ENCODE measurements at places on chromosomes 16 and 17. TPM values are rescaled to one million over a fixed set of nuclear protein-coding genes. Genes with fewer than 3 reads are reported as not detected.

- no peak overlapping the region for H3K27ac ChIP-seq
- H3K4me3 ChIP-seq = no peak overlapping the region
- H3K27me3 ChIP-seq = no peaks in the 10 kb centered on the region
- DNase-seq = no peak
Observed at GRCh38 chr17:75228305-75228704, 22.8 kb downstream of the NUP85 start.

DNA sequence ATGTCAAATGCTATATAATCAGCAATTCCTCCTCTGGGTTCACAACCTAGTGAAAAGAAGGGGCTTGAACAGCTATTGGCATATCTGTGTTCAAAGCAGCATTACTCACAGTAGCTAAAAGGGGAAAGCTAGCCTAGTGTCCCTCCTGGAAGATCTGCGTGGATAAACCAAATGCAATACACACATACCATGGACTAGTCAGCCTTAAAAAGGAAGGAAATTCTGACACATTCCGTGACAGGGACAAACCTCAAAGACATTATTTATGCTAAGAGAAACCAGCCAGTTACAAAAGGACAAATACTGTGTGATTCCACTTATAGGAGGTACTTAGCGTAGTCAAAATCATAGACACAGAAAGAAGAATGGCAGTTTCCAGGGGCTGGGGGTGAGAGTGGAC is 90.1 kb downstream of the XYLT1 start:
- DNase-seq = no peak
- no peak overlapping the region for H3K27ac ChIP-seq

DNA sequence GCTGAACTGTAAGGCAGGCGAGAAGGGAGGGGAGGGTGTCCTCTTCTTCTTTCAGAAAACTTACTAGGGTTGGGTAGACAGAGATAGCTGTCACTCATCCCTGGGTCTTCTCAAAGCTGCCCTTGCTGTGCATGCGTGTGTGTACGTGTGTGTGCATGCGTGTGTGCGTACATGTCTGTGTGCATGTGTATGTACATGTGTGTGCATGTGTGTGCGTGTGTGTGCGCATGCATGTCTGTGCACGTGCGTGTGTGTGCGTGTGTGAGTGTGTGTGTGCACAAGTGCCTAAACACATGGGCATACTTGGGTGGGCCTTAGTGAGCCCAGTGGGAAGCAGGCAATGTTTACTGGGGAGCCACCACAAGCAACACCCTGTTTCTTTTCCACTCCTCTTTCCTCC is 154.8 kb upstream of the TNRC6C start:
- H3K4me1 ChIP-seq = no peaks in the 10 kb centered on the region
- no peaks in the 10 kb centered on the region for H3K36me3 ChIP-seq
- H3K4me3 ChIP-seq = no peak overlapping the region
- peaks cover 3% of the 10 kb centered on the region for H3K27me3 ChIP-seq
- no peak overlapping the region for H3K27ac ChIP-seq

DNA sequence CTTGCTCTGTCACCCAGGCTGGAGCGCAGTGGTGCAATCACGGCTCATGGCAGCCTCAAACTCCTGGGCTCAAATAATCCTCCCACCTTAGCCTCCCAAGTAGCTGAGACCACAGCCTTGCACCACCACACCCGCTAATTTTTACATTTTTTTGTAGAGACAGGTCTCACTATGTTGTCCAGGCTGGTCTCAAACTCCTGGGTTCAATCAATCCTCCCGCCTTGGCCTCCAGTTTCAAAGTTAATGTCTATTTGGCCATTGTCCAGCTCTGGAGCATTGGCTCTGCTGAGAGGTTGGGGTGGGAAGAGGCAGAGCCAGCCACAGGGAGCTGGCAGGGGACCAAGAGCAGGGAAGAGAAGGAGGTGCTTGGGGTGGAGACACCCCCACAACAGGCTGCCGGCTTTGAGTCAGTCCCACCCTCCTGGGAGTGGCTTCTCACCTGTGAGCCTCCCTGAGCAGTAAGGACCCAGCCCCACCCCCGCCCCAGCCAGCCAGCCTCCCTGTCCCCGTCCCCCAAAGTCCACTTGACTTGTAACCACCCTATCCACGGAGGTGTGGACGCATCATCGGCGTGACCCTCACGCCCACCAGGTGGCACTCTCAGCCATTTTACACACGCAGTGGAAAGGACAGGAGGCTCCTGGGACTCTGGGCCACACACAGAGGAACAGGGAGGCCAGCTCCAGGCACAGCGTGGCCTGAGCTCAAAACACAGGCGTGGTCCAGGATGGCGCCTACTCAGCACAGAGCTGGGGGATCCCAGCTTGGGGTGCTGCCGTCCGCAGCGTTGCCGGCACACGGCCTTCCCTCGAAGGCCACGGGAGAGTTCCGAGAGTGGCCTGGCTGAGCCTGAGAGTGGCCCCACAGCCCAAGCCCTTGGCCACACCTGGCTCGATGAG is 22.8 kb upstream of the PVALEF start:
- no peak overlapping the region for H3K4me3 ChIP-seq
- H3K4me1 ChIP-seq = peaks cover 3% of the 10 kb centered on the region
- peaks cover 3% of the 10 kb centered on the region for H3K36me3 ChIP-seq
- H3K27ac ChIP-seq = no peak overlapping the region
- H3K27me3 ChIP-seq = no peaks in the 10 kb centered on the region

DNA sequence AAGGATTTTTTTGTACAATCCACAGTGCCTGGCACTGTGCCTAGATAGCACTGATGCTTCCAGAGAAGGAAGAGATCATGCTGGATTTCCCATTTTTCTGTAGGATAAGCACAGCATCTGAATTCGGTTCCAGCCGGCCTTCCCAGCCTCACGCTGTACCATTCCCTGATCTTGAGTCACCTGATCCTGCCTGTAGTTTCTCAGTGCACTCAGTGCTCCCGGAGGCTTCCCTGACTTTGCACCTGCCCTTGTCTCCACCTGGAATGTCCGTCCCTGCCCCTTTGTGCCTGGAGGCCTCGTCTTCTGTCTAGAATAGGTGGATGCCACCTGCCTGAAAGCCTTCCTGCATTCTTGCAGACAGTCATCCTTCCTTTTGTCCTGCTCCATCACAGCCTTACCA is 179.9 kb downstream of the CCDC182 start:
- H3K36me3 ChIP-seq = no peaks in the 10 kb centered on the region
- no peaks in the 10 kb centered on the region for H3K27me3 ChIP-seq
- no peak overlapping the region for H3K4me3 ChIP-seq
- DNase-seq = no peak

DNA sequence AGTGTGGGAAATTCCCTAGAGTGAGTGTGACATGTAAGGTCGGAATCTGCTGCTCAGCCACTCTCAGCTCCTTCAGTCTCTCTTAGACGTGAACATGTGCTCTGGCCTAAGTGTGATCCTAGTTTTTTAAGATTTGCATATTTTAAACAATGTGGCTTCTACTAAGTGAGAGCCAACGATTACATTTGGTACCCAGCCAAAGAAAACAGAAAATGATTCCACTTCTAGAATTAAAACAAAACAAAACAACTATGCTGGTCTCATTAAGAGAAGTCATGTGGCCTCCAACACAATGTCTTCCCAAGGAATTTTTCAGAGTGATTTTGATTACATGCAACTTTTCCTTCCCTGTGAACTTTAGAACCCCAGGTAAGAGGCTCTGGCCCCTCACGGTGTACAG is 10.1 kb downstream of the TMEM238L start:
- no peaks in the 10 kb centered on the region for H3K27me3 ChIP-seq
- no peak overlapping the region for H3K27ac ChIP-seq
- no peak for DNase-seq

GRCh38 chr17:27490391-27490790 is 34.1 kb downstream of the KSR1 start:
- H3K27ac ChIP-seq = no peak overlapping the region
- no peak for DNase-seq
- no peak overlapping the region for H3K4me3 ChIP-seq
- no peaks in the 10 kb centered on the region for H3K36me3 ChIP-seq

DNA sequence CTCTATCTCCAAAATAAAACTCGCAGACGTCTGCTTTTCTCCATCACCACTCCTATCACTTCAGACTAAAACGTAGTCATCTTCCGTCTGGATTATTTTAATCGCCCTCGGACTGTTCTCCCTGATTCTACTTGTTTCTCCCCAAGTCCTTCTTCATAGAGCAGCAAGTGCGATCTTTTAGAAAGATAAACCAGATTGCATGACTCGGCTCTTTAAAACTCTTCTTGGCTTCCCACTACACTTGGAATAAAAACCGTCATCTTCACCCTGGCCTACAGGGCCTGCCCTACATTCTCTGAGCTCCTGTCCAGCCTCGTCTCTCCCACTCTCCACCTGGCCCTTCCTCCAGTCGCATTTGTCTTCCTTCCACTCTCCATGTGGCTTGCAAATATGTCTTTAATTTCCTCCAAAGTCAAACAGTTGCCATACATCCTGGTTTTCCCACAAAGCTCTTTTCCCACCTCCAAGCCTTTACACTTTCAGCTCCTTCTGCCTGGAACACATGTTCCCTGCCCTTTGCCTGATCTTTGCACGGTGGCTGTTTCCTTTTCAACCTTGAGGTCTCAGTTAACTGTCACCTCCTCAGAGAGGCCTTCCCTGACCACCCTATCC is 70.5 kb upstream of the DHX40 start:
- H3K36me3 ChIP-seq = no peaks in the 10 kb centered on the region
- no peak overlapping the region for H3K4me3 ChIP-seq
- DNase-seq = no peak
- no peak overlapping the region for H3K27ac ChIP-seq
- no peaks in the 10 kb centered on the region for H3K4me1 ChIP-seq

DNA sequence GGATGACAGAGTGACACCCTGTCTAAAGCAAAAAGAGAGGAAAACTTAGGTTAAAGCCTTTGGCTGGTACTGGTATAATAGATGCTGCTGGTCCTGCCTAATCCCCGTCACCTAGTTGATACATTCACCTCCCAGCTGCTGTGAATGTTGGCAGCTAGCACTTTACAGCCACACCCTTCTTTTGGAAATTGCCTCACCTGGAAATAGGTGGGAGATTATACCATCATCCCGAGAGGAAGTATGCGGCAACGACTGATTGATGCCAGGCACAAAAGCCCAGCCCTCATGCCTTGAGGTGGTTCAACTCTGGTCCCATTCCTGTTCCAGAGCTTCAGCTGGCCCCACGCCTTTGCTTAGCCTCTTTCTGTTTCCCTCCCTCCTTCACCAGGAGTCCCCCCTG is 53.2 kb upstream of the SIAH1 start:
- H3K4me3 ChIP-seq = no peak overlapping the region
- H3K27me3 ChIP-seq = no peaks in the 10 kb centered on the region
- H3K27ac ChIP-seq = no peak overlapping the region
- no peaks in the 10 kb centered on the region for H3K4me1 ChIP-seq
- H3K36me3 ChIP-seq = no peaks in the 10 kb centered on the region
- no peak for DNase-seq

DNA sequence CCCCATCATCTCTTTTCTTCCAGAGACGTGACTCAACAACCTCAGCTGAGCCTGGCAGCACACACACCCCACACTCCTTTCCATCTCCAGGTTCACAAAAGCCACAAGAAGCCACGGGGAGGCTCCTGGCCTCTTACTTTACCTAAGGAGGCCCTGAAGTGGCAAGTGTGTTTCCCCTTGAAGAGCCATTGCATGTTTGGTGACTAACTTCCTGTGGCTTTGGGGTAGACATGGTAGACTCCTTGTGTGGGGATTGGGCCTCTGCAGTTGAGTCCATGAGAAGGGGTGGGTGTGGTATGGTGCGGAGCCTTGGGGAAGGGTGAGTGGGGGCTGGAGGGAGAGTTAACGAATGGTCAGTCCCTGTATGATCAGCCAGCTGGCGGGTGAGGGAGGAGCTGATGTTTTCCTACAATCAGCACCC is 24.2 kb downstream of the SAP30BP start:
- no peaks in the 10 kb centered on the region for H3K36me3 ChIP-seq
- H3K4me3 ChIP-seq = no peak overlapping the region
- H3K27me3 ChIP-seq = no peaks in the 10 kb centered on the region
- no peak overlapping the region for H3K27ac ChIP-seq

GRCh38 chr17:82345151-82345976 is 11.8 kb upstream of the SECTM1 start:
- no peaks in the 10 kb centered on the region for H3K36me3 ChIP-seq
- no peak overlapping the region for H3K27ac ChIP-seq
- H3K4me1 ChIP-seq = no peaks in the 10 kb centered on the region
- no peak for DNase-seq
- H3K4me3 ChIP-seq = no peak overlapping the region

The MYH13 gene
- total RNA-seq = not detected

The SECTM1 gene
- 87.5 TPM for total RNA-seq
